Cardiac fibroblast (primary cell): ENCODE measurements at places on chromosomes 4 and X.
A peak's percentile ranks its signal among the peaks of the same experiment; 100 is the strongest.

DNA sequence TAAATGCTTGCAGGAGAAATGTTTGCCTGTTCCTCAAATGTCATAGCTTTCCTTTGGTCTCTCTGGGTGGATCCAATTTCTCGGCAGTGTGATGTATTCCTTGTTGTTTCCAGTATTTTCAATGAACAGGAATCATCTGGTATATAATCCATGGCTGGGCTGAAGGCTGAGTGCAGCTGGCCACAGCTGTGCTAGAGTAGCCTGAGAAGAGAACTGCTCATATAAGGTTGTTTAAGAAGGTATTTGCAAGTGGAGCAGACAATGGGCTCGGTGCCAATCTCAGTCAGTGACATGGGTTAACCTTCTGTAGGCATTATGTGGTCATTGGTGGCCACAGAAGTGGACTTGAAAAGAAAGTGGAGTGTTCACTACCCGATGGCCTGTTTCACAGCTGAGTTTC lies 390.3 kb downstream of the SPRY1 start:
- peak; percentile 72 for DNase-seq

DNA sequence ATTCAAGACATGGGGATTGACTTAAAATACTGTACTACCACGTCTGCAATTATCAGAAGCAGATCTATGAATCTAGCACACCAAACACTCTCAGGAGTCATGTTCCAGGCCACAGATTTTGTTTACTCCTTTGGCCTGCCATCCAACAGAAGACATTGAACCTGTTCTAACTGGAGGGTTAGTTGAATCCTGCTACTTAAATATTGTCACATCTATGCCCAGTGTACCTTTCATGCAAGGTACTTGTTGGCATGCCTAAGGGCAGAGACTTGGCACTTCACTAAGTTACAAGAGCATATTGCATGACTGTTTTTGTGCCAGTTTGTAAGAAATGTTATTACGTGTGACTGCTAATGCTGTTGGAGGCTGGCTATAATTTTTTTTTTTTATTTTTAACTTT lies 126.9 kb upstream of the BCOR start:
- no peak for DNase-seq

GRCh38 chr4:13653766-13654161 lies 26.2 kb upstream of the BOD1L1 start:
- DNase-seq = no peak

- DNase-seq = peak; percentile 70
Observed at GRCh38 chrX:129522184-129523078, 859 bp downstream of the SMARCA1 start.

DNA sequence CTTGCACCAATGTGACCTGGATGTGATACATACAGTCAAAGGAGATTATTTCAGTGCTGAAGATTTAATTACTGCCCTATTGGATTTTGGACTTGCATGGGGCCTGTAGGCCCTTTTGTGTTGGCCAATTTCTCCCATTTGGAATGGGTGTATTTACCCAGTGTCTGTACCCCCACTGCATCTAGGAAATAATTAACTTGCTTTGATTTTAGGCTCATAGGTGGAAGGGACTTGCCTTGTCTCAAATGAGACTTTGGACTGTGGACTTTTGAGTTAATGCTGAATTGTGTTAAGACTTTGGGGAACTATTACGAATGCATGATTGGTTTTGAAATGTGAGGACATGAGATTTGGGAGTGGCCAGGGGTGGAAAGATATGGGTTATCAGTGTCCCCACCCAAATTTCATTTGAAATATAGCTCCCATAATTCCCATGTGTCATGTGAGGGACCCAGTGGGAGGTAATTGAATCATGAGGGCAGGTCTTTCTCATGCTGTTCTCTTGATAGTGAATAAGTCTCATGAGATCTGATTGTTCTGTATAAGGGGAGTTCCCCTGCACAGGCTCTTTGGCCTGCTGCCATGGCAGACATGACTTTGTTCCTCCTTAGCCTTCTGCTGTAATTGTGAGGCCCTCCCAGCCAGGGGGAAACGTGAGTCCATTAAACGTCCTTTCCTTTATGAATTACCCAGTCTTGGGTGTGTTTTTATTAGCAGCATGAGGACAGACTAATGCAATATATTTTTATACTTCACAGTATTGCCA lies 362.2 kb upstream of the SPANXN4 start:
- DNase-seq = no peak

- DNase-seq = peak; percentile 40
Observed at GRCh38 chr4:138555584-138555983, 313.4 kb upstream of the SLC7A11 start.

DNA sequence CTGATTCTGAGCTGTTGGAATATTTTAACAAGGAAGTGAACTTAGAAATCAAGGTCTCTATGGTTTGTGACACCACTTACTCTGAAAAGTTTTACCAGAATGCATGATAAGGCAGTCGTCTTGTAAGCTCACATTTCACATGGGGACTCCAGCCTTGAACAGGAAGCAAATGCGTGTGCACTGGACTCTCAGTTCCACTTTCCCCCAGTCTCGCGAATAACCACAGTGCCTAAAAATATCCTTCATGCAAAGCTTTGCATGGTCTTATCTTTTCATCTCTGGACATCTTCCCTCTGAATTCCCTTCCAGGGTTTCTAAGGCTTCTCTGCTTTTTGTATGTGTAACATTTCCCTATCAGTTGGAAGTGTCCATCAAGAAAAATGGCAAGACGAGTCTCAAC lies 581.8 kb downstream of the NLGN4X start:
- DNase-seq = no peak

- DNase-seq = no peak
Observed at GRCh38 chrX:108224218-108224617, 132.6 kb downstream of the ATG4A start.

- DNase-seq = peak; percentile 51
Observed at GRCh38 chr4:156329779-156330178, 376.1 kb upstream of the CTSO start.

GRCh38 chrX:40987413-40987812 lies 97.8 kb upstream of the USP9X start:
- DNase-seq = no peak

DNA sequence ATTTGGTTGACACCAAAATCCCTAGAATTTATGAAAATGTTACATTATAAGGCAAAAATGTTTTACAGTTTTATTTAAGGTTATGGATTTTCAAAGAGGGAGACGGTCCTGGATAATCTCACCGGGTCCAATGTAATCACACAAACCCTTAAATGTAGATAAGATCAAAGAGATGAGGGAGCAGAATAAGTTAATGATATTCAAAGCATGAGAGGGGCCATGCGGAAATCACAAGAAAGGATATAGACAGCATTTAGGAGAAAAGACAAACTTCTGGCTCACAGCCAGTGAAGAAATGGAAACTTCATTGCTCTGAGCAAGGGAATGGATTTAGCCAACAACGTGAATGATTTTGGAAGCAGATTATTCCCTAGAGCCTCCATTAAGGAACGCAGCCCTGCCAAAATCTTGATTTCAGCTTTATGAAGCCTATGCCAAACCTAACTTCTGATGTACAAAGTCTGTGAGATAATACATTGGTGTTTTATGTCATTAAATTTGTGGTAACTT lies 684.4 kb upstream of the GNPDA2 start:
- DNase-seq = no peak

- no peak for DNase-seq
Observed at GRCh38 chrX:79371640-79372039, 4.5 kb upstream of the ITM2A start.

GRCh38 chrX:96540111-96540631 lies 144.5 kb upstream of the DIAPH2 start:
- no peak for DNase-seq

- DNase-seq = peak; percentile 23
Observed at GRCh38 chr4:156672492-156673305, 298.9 kb downstream of the PDGFC start.

GRCh38 chr4:182908124-182908523 lies 9.1 kb downstream of the DCTD start:
- DNase-seq = no peak

DNA sequence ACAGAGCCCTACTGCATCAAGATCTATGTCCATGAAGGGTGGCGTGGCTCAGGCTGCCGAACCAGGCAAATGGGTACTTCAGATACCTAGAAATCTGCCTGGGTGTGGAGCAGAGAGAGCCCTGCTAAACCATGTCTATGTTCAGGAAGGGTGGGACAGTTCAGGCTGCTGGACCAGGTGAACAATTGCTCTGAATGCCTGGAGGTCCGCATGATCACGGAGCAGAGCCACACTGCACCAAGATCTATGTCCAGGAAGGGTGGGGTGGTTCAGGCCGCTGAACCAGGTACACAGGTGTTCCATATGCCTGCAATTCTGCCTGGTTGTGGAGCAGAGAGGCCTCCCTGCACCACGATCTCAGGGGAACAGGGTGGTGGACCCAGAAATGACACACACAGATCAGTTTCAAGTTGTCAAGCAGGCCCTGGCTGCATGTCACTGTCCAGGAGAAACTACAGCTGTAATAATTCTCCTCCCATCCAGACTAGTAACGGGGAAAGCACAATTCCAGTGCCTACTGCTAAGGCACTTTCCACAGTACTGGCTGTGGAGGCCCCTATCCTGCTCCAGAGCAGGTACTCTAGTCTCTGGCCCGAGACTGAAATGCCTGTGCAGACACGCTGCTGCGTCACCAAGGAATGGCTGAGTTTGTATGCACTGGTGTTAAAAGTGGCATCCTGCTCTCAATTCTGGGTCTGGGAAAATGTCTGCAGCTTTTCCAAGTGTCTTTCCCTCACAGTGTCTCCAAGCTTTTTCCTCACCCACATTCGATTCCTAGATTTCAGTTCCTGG lies 25.2 kb downstream of the UBQLN2 start:
- DNase-seq = no peak

DNA sequence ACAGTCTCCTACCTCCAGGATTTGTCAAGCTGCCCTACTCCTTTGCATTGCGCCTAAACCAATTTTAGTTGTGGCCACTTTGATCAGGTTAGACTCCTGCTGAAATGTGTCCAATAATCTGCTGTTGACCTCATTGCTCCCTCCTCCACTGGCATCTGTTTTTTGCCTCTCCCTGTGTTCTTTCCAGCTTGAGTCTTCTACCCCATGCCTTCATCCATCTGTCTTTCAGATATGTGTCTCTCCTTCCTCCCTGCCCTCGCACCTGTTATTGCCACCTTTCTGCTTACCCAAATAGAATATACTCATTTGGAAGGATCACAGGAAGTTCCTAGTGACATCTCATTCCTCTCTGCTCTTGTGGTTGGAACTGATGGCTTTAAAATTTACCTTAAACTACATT lies 366.6 kb upstream of the CLNK start:
- no peak for DNase-seq

- DNase-seq = no peak
Observed at GRCh38 chr4:174349156-174349555, 65.4 kb downstream of the CEP44 start.
